Activated CD8-positive, alpha-beta memory T cell treated with anti-CD3 and anti-CD28 coated beads for 4 hours (primary cell): ENCODE measurements at places on chromosomes 13 and 19.

GRCh38 chr19:35213663-35214632 is 14.6 kb downstream of the FAM187B start:
- DNase-seq = peak; percentile 67

GRCh38 chr13:21701460-21701859 is 30.6 kb downstream of the FGF9 start:
- no peak for DNase-seq

- DNase-seq = no peak
Measured at GRCh38 chr19:6534451-6535093, 3.7 kb downstream of the TNFSF9 start.

GRCh38 chr19:47323872-47324271 is 8.1 kb upstream of the C5AR2 start:
- DNase-seq = no peak

- DNase-seq = no peak
Measured at GRCh38 chr19:38045554-38046253, 138.7 kb downstream of the SIPA1L3 start.

- no peak for DNase-seq
Measured at GRCh38 chr13:93660391-93661063, 433.9 kb downstream of the GPC6 start.

- no peak for DNase-seq
Measured at GRCh38 chr13:44759384-44760360, 183.5 kb upstream of the TSC22D1 start.

GRCh38 chr19:55115446-55116065 is 1.9 kb downstream of the PPP1R12C start:
- no peak for DNase-seq

GRCh38 chr13:66513728-66514127 is 716.4 kb downstream of the PCDH9 start:
- DNase-seq = no peak

- no peak for DNase-seq
Measured at GRCh38 chr19:19176950-19177349, 6.9 kb upstream of the MEF2B start.

GRCh38 chr19:1654178-1654792 is 1.9 kb upstream of the TCF3 start:
- DNase-seq = no peak

DNA sequence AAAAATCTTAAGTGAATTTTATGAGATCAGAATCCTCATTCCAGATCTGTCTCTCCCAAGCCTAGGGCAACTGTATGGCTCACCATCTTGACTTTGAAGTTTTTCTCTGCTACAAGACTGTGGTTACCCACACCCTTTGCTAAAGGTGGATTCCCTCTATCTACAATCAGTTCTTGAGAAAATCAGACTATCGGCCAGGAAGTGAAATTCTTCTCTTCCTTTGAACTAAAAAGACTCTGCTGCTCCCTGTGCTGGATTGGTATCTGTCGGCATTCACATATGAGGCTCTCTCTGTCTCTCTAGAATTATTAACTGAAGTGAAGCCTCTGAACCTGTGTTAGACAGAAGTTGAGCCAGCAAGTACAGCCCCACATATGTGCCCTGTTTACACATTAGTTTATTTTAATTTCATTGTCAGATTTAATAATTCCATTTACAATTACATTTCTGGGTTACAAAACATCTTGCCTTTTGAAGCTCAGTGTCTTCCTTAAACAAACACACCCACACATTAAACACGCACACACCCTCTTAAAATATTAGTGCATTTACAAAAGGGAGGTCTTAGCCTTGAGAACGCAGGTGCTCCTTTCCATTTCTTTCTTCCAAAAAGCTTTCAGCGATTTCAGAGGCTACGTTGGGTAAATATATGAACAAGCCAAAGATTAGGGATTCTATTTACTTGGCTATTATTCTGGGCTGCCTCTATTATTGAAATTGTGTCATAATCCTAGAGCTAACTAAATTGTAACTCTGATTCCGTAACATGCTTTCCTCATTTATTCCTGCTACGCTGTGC is 145.7 kb downstream of the MIPEP start:
- DNase-seq = no peak

DNA sequence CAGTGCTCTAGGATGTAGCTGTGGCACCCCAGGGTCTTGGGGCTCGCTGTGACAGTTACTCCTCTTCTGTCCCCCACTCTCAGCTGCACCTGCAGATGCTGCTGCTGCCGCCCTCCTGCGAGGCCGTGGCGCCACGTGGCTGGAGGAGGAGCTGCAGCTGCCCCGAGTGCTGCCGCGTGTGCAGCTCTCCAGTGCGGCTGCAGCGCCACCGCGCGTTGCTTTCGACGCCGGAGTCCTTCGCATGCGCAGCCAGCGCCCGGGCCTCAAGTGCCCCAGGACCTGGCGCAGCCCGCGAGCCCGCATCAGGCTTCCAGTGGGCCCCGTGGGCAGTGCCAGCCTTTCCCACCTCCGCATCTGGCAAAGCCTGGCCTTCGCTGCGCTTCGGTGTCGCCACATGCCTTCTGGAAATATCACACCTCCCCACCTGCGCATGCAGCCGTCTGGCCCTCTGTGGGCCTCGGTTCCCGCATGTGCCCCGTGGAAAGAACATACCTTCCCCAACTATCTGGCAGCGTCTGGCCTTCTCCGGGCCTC is 692 bp upstream of the ZNF580 start:
- DNase-seq = no peak

DNA sequence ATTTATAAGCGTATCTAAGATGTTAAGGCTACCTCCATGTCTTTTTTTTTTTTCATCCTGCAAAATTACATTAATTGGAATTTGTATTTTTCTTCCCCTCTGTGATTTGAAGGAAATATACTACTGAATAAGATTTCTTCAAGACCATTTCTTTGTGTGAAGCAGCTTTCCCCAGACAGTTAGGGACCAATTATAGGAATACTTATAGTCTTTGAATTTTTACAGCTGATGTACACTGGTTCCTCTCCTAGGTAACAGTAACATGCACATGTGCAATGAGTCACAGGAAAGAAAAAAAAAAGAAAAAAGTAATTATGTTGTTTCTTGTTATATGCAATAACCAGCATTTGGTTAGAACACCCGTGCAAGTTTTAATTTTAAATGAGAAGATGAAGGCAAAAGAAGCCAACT is 82.0 kb downstream of the PCDH9 start:
- no peak for DNase-seq

- no peak for DNase-seq
Measured at GRCh38 chr13:30165796-30166195, 141.6 kb downstream of the KATNAL1 start.

DNA sequence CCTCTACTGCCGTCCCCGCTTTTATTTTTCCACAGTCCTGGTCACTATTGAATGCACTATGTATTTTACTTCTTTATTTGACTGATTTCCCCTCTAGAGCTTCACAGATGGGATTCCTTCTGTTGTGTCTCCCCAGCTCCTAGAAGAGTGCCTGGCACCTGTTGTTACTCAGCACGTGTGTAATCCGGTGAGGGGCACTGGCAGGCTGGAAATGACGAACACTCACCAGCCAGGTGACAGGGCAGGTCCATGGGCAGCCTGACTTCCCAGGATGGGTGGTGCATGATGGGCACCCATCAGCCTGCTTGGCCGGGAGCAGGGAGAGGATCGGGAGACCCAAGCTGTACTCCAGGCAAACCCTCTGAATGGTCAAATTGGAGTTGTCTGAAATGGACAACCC is 67.2 kb downstream of the CEBPG start:
- DNase-seq = no peak

DNA sequence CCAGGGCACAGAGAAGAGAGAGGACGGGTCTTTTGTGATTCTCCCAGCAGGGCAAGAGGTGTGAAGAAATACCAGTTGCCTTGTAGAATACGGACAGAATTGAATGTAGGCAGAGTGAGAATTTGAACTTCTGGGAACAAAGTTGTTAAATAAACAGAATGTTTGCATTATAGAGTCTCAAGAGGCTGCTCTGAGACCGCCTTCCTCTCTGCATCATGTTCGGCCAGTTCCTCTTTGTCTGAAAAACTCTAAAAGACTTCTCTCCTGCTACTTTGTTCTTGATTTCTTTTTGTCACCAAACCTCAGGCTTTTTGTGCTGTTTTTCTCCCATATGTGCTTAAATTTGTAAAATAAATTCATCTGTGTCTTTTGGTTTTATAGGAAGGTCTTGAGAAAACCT is 256.4 kb downstream of the DLEU7 start:
- no peak for DNase-seq

GRCh38 chr13:53382008-53382407 is 353.4 kb downstream of the OLFM4 start:
- no peak for DNase-seq

DNA sequence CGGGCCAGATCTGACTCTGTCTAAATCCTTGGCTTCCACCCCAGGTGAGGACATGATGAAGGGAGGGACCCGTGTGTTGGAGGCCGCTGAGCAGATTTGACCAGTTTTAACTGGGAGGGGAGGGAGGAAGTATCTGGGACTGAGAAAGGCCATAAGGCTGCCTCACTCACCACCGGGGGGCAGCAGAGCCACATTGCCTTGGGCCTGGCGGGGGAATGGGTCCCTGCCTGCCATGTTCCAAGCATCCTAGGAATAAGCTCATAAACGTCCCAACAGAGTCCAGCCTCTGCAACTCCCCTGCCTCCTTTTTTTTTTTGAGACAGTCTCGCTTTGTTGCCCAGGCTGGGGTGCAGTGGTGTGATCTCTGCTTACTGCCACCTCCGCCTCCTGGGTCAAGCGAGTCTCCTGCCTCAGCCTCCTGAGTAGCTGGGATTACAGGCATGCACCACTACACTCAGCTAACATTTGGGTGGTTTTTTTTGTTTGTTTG is 15.5 kb downstream of the MAST3 start:
- peak; percentile 58 for DNase-seq

DNA sequence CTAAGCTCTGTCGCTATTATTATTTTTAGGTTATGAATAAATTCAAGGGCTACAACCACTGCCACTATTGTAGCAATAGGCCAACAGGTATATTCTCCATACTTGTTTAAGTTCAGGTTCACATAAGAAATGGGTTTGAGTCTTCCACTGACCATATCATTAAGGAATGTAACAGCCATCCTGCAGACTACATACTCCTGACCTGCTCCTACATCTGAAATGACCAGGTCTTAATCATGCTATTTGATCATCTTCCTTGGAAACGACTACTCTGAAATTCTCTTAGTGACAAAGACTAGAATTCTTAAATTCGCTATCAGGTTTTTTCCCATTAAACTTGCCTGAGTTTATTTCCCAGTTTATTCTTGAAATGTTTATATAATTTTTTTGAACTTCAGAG is 66.8 kb downstream of the IPO5 start:
- no peak for DNase-seq

DNA sequence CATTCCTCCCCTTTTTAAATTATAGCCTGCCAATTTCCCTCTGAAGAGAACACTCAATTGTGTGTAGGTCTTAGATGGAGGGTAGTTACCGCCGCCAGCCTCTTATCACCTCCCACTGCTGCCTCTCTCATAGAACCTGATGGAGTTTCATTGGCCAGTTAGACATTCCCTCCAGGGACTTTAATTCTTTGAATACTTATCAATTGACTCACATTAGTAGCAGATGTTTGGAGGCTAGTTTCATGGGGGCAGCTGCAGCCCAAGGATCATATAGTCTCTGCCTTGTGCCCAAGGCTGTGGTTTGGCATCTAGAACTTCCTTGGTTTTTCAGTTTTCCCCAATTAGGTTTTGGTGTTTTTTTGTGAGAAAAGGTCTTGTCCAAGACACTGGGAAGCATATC is 318.9 kb upstream of the HTR2A start:
- no peak for DNase-seq

GRCh38 chr13:48156466-48156865 is 61.6 kb upstream of the MED4 start:
- DNase-seq = peak; percentile 50

GRCh38 chr19:15555021-15555420 is 46.7 kb downstream of the CYP4F22 start:
- no peak for DNase-seq

GRCh38 chr13:41384749-41385503 is 72.4 kb upstream of the RGCC start:
- no peak for DNase-seq

DNA sequence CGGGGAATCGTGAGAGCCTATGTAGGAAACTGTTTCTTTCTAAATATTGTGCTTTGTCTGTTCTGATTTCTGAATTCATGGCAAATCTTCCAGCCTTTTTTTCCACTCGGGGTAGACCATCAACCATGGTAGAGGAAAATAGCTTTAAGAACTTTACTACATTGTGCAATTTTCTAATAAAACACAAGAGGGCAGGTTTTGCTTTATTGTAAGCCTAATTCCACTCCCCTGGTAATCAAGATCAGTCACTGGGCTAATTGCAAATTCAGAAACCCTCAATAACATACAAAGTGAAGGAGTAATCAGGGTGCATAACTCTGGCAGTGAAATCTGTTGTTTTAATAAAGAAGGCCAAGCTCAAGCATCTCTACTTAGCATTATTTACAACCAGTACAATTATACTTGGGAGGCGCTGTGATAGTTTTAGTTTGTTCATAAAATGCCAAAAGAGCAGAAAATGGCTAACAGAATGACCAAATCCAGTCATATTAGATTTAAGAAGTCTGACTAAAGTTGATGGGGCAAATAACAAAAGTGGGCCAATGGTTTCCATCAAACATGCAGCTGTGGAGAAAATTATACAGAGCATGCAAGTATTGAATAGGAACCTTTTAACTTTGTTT is 43.8 kb downstream of the DCT start:
- no peak for DNase-seq

- DNase-seq = no peak
Measured at GRCh38 chr13:79456656-79457365, 24.1 kb upstream of the NDFIP2 start.

- no peak for DNase-seq
Measured at GRCh38 chr19:16458391-16459341, 13.1 kb downstream of the EPS15L1 start.

GRCh38 chr13:111953546-111954178 is 113.3 kb upstream of the SOX1 start:
- no peak for DNase-seq

- no peak for DNase-seq
Measured at GRCh38 chr13:35478271-35479037, 2.0 kb upstream of the MAB21L1 start.

DNA sequence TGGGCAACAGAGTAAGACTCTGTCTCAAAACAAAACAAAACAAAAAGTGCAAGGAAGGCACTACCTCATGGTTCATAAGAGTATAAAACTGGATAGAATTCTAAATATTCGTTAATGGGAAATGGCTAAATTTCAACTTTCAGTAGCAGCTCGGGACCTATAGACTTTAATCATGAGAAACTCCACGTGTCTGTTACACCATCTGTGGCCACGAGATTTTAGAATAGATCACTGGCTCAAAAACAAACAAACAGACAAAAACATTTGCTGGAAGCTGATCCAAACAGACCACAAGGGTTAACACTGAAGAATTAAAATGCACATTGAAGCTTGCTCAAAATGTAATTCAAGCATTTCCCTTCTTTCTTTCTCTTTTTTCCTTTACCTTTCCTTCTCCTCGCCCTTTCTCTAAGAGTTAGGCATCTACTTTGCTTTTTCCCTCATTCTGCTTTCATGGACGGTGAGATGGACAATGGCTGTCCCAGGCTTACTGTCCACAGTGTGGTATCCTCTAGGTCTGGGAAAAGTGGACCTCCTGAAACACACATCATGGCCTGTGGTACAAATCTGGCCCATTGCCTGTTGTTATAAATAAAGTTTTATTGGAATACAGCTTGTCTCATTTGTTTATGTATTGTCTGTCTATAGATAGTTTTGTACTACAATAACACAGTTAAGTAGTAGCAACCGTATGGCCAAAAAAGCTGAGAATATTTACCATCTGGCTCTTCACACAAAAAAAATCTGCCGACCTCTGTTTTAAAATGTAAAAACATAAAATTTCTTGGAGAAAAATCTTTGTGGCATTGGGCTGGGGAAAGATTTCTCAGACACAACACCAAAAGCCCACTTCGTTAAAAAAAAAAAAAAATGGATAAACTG is 10.3 kb downstream of the ELAVL1 start:
- no peak for DNase-seq
